ENCODE measurements at places on chromosomes 5 and 9.
A peak's percentile ranks its signal among the peaks of the same experiment; 100 is the strongest.

- DNase-seq = no peak
Observed at GRCh38 chr5:92633176-92633575, 947.8 kb downstream of the NR2F1-AS1 start.

GRCh38 chr9:68843239-68843638 is 138.2 kb downstream of the PIP5K1B start:
- DNase-seq = no peak

GRCh38 chr5:57207681-57208080 is 33.8 kb downstream of the GPBP1 start:
- no peak for DNase-seq

DNA sequence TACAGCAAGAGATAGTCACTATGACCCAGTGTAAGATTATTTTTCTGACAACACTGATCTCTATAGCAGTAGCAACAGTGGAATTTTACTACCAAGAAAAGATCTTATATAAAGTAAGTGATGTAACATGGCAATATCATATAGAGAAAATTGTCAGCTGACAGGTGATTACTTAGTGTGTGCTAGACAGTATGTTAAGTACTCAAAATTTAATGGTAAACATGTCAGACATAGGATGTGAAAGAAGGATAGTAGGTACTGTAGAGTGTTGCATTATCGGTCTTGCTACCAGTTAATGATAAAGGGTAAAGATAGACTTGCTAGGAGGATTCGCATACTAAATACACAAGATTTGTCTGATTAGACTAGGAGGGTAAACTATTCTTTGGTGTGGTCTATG is 247.4 kb downstream of the CYLC2 start:
- no peak for DNase-seq

DNA sequence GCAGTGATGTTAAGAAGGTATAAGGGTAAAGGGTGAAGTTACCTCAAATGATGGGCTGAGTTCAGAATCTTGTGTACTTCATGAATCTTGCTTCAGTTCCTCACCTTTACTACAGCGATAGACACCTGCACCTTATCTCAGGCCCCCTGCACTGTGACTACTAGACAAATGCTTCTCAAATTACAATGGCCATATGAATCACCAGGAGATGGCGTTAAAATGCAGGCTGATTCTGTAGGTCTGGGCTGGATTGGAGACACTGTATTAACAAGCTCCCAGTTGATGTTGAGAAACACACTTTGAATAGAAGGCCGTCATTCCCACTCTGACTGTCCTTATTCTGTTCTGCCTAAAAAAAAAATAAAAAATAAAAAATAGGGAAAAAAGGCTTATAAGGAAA is 29.8 kb downstream of the TARS1 start:
- DNase-seq = peak; percentile 65

DNA sequence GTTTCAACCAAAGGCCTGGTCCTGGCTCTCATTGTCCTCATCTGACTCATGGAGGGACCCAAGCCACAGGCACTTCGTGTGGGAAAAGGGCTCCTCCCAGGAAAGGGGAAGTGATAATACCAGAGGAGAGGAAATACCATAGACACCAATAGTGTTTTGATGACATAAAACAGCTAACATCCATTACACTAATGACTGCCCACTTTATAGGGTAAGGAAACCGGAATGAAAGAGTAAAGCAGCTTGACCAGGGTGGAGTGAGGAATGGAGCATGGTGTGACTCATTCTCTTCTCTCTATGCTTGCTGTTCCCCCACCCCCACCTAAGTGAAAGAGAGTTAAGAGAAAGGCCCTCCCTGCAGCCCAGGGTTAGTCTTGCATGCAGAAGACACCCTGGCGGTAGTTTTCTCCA is 67.4 kb upstream of the HRH2 start:
- peak; percentile 88 for DNase-seq

All from fibroblast of skin of right biceps (primary cell).